ENCODE measurements at places on chromosomes 4 and X.
A peak's percentile ranks its signal among the peaks of the same experiment; 100 is the strongest.

DNA sequence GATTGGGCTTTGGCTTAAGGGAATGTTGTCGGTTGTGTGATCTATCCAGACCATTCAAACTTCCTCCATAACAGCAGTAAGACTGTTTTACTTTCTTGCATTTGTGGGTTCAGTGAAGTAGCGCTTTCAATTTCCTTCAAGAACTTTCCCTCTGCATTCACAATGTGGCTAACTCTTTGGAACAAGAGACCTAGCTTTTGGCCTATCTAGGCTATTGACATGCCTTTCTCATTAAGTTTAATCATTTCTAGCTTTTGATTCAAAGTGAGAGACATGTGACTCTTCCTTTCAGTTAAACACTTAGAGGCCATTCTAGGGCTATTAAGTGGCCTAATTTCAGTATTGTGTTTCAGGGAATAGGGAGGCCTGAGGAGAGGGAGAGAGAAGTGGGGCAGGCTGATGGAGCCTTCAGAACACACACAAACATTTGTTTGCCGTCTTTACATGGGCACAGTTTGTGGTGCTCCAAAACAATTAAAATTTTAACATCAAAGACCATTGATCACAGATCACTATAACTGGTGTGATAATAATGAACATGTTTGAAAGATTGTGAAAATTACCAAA lies 34.1 kb downstream of the ADH5 start:
- DNase-seq = no peak

DNA sequence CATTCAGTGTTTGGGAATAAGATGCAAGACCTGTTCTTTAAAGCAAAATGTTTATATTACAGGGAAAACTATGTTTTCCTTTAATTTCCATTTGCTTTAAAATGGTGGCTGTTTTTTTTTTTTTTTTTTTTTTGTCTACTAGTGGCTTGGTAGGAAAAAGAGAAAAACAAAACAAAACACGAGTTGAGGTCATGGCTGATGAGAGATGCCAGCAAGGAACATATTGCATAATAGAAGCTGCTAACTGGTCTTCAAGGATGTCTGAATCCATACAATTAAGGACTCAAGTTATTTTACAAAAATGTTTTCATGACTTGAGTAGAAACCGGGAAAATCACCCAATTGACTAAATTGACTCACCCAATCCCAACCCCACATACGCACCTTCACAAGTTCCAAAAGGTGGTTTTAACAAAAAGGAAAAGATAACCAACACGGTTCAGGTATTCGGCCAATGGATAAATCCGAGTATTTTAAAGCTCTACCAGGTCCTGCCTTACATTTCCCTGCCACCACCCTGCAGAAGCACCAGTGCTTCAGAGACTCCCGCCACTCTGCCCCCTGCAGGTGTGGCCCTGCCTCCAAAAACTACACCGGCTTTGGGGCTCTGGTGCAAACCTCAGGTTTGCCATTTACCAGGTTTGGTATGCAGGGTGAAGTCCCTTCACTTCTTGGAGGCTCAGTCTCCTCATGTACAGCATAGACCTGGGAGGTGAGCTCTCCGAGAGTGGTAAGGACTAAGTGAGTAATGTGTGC lies 27.1 kb downstream of the PIR start:
- DNase-seq = no peak

GRCh38 chrX:34918091-34918736 lies 24.4 kb upstream of the FAM47B start:
- DNase-seq = no peak

GRCh38 chrX:1679238-1679637 lies 64.4 kb downstream of the ASMT start:
- DNase-seq = peak; percentile 47

DNA sequence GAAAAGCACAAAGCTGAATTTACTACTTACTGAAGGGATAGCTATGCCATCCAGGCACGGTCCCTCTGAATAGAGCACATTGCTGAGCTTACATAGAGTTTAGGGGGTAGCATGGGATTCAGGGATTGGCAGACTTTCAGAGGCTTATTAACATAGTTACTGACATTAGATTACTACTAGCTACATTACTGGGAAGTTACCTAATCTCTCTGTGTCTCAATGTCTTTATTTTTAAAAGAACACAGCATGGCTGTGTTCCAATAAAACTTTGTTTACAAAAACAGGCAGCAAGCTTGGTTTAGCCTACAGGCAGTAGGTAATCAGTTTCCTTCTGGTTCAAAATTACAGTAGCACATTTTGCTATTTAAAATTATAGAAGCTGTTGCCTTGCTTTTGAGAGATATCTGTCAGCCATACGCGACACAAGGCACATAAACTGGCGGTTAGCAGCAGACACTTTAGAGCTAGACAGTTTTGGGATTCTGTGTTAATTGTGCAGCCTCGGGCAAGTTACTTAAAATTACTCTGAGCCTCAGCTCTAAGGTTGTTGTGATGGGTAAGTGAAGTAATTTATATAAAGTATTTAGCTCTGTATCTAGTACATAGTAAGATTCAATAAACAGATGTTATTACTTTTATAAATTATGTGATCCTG lies 6.9 kb downstream of the KLHL8 start:
- no peak for DNase-seq
